ENCODE measurements at places on chromosomes 11 and 22.

DNA sequence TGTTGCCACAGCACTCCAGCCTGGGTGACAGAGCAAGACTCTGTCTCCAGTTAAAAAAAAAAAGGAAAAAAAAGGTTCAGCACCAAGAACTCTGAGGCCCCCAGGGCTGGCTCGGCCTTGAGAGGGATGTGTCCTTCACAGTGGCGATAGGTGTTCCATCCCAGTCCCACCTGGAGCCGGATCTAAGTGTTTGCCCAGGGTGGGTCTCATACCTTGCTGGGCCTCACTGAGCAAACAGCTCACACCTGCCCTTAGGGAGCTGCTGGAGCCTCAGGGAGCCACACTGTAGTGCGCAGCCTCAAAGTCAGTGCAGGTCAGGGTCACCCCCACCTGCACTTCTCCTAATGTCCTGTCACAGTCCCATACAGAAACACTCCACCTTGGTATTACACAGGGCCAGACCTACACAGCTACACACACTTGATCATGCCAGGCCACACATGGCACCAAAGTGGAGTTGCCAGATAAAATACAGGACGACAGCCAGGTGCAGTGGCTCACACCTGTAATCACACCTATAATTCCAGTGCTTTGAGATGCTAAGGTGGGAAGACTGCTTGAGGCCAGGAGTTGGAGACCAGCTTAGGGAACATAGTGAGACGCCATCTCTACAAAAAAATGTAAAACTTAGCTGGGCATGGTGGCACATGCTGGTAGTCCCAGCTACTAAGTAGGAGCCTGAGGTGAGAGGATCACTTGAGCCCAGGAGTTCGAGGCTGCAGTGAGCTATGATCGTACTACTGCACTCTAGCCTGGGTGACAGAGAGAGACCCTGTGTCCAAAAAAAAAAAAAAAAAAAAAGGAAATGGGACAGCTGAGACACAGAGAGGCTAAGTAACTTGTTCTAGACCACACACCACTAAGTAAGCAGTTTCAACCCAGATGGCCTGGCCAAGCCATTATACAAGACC is 7.3 kb downstream of the STARD10 start:
- no peaks in the 10 kb centered on the region for H3K36me3 ChIP-seq
- H3K27ac ChIP-seq: no peak overlapping the region
- DNase-seq: no peak
- peaks cover 11% of the 10 kb centered on the region for H3K4me1 ChIP-seq

DNA sequence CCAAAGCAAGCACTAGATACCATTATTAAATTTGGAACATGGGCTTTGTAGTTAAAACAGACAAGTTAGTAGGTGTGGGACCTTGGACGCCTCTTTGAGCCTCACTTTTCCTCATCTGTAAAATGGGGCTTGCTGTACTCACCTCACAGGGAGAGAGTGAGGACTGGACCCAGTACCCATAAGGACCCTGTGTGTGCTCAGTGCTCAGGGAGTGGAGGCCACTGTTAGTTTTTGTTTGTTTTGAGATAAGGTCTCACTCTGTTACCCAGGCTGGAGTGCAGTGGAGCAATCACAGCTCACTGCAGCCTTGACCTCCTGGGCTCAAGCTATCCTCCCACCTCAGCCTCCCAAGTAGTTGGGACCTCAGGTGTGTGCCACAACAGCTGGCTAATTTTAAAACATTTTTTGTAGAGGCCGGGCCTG is 8.9 kb downstream of the RAPSN start:
- H3K36me3 ChIP-seq: no peaks in the 10 kb centered on the region
- DNase-seq: no peak
- peaks cover 27% of the 10 kb centered on the region for H3K4me1 ChIP-seq

- peak overlapping the region; percentile 46 for H3K27ac ChIP-seq
- no peaks in the 10 kb centered on the region for H3K36me3 ChIP-seq
- peaks cover 40% of the 10 kb centered on the region for H3K27me3 ChIP-seq
- peaks cover 11% of the 10 kb centered on the region for H3K4me1 ChIP-seq
- DNase-seq: peak; percentile 88
- no peak overlapping the region for H3K4me3 ChIP-seq
Observed at GRCh38 chr11:727859-728748, 19.2 kb upstream of the TALDO1 start.

GRCh38 chr11:57568330-57568766 is 876 bp upstream of the UBE2L6 start:
- H3K4me3 ChIP-seq: peak overlapping the region; percentile 71
- no peaks in the 10 kb centered on the region for H3K36me3 ChIP-seq
- no peak for DNase-seq
- peak overlapping the region; percentile 19 for H3K27ac ChIP-seq
- no peaks in the 10 kb centered on the region for H3K27me3 ChIP-seq

- H3K27me3 ChIP-seq: no peaks in the 10 kb centered on the region
- no peak overlapping the region for H3K27ac ChIP-seq
- DNase-seq: no peak
- no peaks in the 10 kb centered on the region for H3K36me3 ChIP-seq
Observed at GRCh38 chr11:100910808-100911207, 218.8 kb downstream of the PGR start.

- peak overlapping the region; percentile 80 for H3K4me3 ChIP-seq
- peak overlapping the region; percentile 95 for H3K27ac ChIP-seq
- DNase-seq: no peak
- no peaks in the 10 kb centered on the region for H3K27me3 ChIP-seq
- H3K36me3 ChIP-seq: no peaks in the 10 kb centered on the region
Observed at GRCh38 chr11:94705891-94706615, 62.1 kb upstream of the AMOTL1 start.

- no peaks in the 10 kb centered on the region for H3K36me3 ChIP-seq
- H3K4me1 ChIP-seq: peaks cover 60% of the 10 kb centered on the region
- H3K27ac ChIP-seq: peak overlapping the region; percentile 94
- no peak for DNase-seq
- no peaks in the 10 kb centered on the region for H3K27me3 ChIP-seq
- H3K4me3 ChIP-seq: peak overlapping the region; percentile 47
Observed at GRCh38 chr22:27792452-27793161, 8.9 kb downstream of the MN1 start.

- peaks cover 25% of the 10 kb centered on the region for H3K4me1 ChIP-seq
- DNase-seq: peak; percentile 61
- peaks cover 4% of the 10 kb centered on the region for H3K36me3 ChIP-seq
- H3K4me3 ChIP-seq: peak overlapping the region; percentile 71
- no peaks in the 10 kb centered on the region for H3K27me3 ChIP-seq
Observed at GRCh38 chr22:49826603-49827270, 936 bp downstream of the BRD1 start.

GRCh38 chr11:111393096-111393495 is 14.0 kb upstream of the POU2AF1 start:
- H3K36me3 ChIP-seq: no peaks in the 10 kb centered on the region
- H3K27ac ChIP-seq: no peak overlapping the region
- no peak for DNase-seq
- H3K27me3 ChIP-seq: no peaks in the 10 kb centered on the region
- no peak overlapping the region for H3K4me3 ChIP-seq

- no peak for DNase-seq
- H3K27ac ChIP-seq: no peak overlapping the region
- peaks cover 3% of the 10 kb centered on the region for H3K36me3 ChIP-seq
- H3K4me1 ChIP-seq: peaks cover 10% of the 10 kb centered on the region
- H3K4me3 ChIP-seq: no peak overlapping the region
Observed at GRCh38 chr11:11944444-11944843, 64.0 kb downstream of the DKK3 start.

- H3K27ac ChIP-seq: peak overlapping the region; percentile 37
- no peak for DNase-seq
- no peaks in the 10 kb centered on the region for H3K27me3 ChIP-seq
Observed at GRCh38 chr11:112525270-112525669, 264.6 kb upstream of the PLET1 start.

DNA sequence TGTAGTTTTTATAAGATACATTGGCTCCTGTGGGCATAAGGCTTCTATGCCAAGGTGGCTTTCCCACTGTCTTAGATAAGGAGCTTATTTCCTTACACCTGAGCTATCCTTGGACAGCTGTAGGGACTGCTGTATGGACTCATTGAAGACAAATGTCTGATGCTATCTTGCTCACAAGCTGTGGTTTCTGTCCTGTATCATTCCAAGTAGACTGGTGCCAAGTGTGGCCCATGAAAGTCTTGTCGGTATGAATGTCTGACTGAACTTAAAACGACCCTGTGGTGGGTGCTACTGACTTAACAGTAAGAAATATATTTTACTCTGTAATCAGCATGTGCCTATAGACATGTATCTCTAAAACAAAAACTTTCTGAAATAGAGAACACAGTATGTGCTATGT is 45.0 kb downstream of the LARGE2 start:
- no peaks in the 10 kb centered on the region for H3K27me3 ChIP-seq
- peaks cover 3% of the 10 kb centered on the region for H3K36me3 ChIP-seq
- H3K4me3 ChIP-seq: no peak overlapping the region
- DNase-seq: no peak
- no peak overlapping the region for H3K27ac ChIP-seq
- H3K4me1 ChIP-seq: no peaks in the 10 kb centered on the region

DNA sequence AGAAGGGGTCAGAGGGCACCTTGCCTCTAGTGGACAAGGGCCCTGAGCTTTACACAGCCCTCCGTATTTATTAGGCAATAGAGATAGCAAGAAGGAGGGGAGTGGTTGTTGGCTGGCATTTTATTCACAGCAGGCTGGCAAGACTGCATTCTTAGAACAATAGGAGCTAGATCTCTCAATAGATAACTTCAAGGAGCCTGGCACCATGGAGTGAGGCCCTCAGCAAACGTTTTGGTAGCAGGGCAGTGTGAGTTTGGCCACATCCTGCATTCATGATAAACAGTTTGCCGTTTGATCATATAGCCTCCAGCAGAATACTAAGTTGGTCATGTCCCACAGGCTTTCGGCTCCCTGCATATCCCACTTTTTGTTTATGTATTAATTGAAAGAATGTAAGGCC is 31.6 kb downstream of the OR10A6 start:
- no peaks in the 10 kb centered on the region for H3K36me3 ChIP-seq
- no peak for DNase-seq
- no peaks in the 10 kb centered on the region for H3K4me1 ChIP-seq
- no peak overlapping the region for H3K4me3 ChIP-seq

- H3K36me3 ChIP-seq: no peaks in the 10 kb centered on the region
- DNase-seq: no peak
- no peak overlapping the region for H3K27ac ChIP-seq
- peaks cover 25% of the 10 kb centered on the region for H3K4me1 ChIP-seq
Observed at GRCh38 chr11:19573666-19574065, 139.0 kb upstream of the NAV2 start.

DNA sequence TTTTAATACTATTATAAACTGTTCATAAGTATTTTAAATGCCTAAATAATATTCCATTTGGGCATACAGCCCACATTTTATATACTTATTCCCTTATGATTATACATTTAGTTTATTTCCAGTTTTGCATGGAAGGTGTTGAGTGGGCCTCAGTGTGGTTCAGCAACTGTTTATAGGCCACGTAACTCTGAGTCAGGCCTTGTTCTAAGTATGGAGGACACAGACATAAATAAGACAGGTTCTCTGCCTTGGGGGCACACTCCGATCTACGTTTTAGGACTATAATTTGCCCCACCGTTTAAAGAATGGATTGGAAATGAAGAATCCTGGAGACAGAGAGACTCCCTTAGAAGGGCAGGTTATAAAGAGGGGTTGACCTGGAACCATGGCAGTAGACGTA is 212.2 kb upstream of the TBCEL start:
- DNase-seq: no peak
- no peak overlapping the region for H3K27ac ChIP-seq
- H3K4me1 ChIP-seq: no peaks in the 10 kb centered on the region
- H3K27me3 ChIP-seq: no peaks in the 10 kb centered on the region
- no peak overlapping the region for H3K4me3 ChIP-seq
- no peaks in the 10 kb centered on the region for H3K36me3 ChIP-seq

DNA sequence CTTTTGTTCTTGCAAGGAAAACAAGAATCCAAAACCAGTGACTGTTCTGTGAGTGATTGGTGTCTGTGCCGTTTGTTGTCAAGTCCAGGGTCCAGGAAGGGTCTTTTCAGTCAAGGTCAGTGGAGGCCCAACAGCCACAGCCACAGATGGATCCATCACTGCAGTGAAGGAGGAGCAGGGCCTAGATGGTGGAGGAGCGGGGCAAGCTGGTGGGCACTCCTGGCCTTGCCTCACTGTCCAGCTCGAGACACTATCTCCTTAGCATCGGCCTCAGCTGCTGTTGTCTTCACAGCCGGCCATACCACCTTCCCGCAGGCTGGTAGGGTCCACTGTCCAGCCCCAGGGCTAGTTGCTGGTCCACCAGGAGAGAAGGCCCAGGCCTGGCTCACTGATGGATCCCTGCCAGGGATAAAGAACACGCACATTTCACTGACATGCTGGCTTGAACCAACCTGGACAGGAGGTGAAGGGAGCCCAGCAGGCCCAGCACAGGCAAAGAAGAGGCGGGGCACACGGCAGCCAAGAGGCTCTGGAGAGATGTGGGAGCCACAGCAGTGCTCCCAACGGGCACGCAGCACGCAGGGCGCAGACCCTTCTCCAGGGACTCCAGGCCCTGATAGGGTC is 15.2 kb downstream of the POLR3H start:
- H3K4me3 ChIP-seq: no peak overlapping the region
- no peaks in the 10 kb centered on the region for H3K27me3 ChIP-seq
- peaks cover 16% of the 10 kb centered on the region for H3K4me1 ChIP-seq
- DNase-seq: no peak
- H3K27ac ChIP-seq: no peak overlapping the region
- H3K36me3 ChIP-seq: peaks cover 89% of the 10 kb centered on the region

- no peak overlapping the region for H3K27ac ChIP-seq
- DNase-seq: no peak
- no peak overlapping the region for H3K4me3 ChIP-seq
- H3K36me3 ChIP-seq: peaks cover 3% of the 10 kb centered on the region
- peaks cover 5% of the 10 kb centered on the region for H3K4me1 ChIP-seq
Observed at GRCh38 chr22:43181321-43182076, 5.4 kb downstream of the TTLL12 start.

DNA sequence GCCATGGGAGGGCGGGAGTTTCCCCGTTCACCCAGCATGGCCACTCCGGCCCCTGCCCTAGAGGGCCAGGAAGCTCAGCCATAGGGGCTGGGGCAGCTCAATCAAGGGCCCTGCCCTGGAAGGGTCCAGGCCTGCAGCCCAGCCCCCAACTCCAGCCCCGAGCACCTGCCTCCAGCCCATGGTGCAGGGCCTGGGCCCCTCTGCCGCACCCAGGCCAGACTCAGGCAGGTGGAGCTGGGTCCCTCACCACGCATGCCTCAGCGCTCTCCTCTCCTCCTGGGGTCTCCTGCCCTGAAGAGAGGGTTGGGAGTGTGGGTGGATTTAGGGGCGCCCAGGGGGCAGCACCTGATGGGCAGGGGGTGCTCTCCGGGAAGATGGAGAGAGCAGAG is 13.1 kb downstream of the MLC1 start:
- no peak overlapping the region for H3K4me3 ChIP-seq
- H3K36me3 ChIP-seq: no peaks in the 10 kb centered on the region
- no peaks in the 10 kb centered on the region for H3K4me1 ChIP-seq
- H3K27ac ChIP-seq: no peak overlapping the region
- peaks cover 11% of the 10 kb centered on the region for H3K27me3 ChIP-seq
